ENCODE measurements at places on chromosomes 3 and 15.

GRCh38 chr3:21041621-21042020 is 709.4 kb downstream of the ZNF385D start:
- DNase-seq: no peak

DNA sequence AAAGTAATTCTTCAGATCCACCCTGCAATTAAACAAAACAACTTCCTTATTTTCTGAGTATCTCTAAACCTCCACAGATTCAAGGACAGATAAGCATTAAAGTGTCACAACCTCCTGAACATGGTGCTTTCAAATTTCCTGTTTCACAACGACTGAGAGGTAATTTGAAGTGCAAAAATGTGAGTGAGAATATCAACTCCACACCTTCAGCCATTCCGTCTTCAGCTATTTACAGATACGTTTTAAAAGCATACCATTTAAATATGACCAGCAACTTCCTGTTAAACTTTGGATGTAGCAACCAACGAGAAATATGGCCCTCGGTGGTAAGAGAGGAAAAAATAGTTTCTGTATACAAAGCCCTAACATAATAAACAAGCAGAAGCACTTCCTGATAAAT is 32.1 kb upstream of the PCSK6 start:
- no peak for DNase-seq

- no peak for DNase-seq
Measured at GRCh38 chr3:158005391-158006100, 100.7 kb downstream of the SHOX2 start.

GRCh38 chr3:113275929-113276750 is 64.8 kb downstream of the BOC start:
- no peak for DNase-seq

GRCh38 chr15:45801543-45801942 is 166.7 kb downstream of the SQOR start:
- DNase-seq: no peak

- DNase-seq: no peak
Measured at GRCh38 chr3:32630266-32630665, 54.7 kb upstream of the CNOT10 start.

GRCh38 chr3:112759210-112759609 is 87.5 kb downstream of the CD200R1L start:
- no peak for DNase-seq

DNA sequence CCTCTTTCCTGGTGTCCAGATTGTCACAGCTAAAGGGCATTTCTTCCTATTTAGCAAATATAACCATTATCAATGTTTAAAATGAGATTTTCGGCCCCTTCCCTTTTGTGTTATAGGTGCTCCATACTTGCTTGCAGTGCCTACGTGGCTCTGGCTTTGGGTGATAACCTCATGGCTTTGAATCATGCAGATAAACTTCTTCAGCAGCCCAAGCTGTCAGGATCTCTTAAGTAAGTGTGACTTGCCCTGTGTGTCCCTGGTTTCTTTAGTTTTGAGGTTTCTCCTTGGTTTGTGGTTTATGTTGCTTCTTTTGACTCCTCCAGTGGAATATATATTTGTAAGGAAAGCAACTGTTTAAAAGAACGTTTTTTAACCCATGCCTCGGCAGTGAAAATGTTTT is 58.5 kb upstream of the TRIM71 start:
- DNase-seq: no peak

- no peak for DNase-seq
Measured at GRCh38 chr15:89830639-89831038, 16.0 kb upstream of the ANPEP start.

GRCh38 chr3:139301183-139301582 is 42.6 kb upstream of the MRPS22 start:
- no peak for DNase-seq

- DNase-seq: peak; percentile 75
Measured at GRCh38 chr15:99682455-99682854, 50.8 kb downstream of the LYSMD4 start.

DNA sequence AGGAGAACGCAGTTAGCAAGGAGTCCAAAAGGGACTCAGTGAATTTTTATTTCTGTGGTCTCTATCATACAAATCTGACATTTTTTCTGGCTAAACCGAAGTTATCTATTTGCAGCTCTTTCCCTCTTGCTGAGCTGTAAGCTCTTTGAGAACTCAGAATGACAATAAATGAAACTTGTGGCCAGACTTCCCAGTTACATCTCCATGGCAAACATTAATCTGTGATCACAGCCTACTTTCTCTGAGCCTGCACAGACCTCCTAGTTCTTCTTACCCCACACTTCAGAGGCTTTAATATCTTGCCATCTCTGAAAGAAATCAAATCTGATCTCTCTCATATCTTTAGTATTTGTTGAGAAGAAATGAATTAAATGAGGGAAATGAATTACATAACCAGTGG is 58.0 kb downstream of the PLD1 start:
- no peak for DNase-seq

DNA sequence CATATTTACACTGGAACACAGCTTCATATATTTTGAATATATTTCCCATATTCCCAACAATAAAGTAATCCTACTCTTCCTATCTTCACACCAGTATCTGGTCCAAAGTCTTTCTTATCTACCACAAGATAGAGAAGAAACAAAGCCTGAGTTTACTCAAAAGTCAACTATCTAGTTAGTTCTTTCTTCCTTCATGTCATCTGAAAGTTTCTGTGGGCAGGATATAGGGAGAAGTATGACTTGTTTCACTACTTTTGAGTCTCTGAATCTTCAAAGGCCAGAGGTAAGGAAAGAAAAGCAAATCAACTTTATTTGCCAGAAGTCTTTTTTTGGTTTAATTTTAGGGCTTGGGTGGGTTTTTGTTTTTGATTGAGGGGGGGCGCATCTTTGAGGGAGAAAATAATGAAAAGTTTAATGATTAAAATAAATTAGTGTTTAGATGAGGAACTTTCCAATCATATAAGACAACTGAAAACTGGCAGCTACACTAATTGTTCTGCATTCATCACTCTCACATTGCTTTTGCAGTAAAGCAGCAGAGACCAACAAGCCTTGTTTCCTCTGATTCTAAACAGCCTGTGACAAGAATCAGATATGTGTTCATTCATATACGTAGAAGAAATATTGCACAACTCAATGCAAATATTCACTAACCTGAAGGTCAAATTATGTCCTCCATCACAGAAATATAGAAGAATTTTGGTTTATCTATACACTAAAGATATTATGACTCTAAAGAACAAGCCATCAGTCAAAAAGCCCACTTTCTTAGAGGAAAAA is 421.4 kb downstream of the SHQ1 start:
- no peak for DNase-seq

GRCh38 chr3:195194559-195195206 is 76.3 kb downstream of the XXYLT1 start:
- peak; percentile 62 for DNase-seq

- no peak for DNase-seq
Measured at GRCh38 chr15:80202641-80203360, 49.2 kb downstream of the CTXND1 start.

GRCh38 chr3:14332392-14332791 is 70.0 kb upstream of the SLC6A6 start:
- no peak for DNase-seq

DNA sequence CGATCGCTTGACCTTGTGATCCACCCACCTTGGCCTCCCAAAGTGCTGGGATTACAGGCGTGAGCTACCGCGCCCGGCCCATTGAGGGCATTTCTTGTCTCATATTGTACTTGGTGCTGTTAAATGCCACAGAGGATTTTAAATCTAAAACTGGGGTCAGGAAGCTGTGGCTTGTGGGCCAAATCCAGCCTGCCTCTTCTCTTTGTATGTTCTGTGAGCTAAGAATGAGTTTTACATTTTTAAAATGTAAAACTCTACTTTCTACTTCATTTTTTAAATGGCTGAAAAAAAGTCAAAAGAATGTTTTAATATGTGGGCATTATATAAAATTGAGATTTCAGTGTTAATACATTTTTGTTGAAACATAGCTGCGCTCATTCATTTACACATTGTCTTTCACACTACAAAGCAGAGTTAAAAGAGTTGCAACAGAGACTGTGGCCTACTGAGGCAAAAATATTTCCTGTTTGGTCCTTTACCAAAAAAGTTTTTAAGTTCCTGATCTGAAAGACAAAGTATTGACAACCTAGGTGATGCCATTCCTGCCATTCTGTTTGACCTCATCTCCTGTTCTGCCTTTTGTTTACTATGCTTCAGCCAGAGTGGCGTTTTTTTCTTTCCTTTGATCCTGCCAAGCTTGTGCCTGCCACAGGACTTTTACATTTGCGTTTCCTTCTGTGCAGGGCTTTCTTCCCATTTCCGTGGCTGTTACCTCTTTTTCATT is 50.4 kb downstream of the PDCD6IP start:
- DNase-seq: no peak

- no peak for DNase-seq
Measured at GRCh38 chr3:193982258-193982659, 153.7 kb upstream of the HES1 start.

DNA sequence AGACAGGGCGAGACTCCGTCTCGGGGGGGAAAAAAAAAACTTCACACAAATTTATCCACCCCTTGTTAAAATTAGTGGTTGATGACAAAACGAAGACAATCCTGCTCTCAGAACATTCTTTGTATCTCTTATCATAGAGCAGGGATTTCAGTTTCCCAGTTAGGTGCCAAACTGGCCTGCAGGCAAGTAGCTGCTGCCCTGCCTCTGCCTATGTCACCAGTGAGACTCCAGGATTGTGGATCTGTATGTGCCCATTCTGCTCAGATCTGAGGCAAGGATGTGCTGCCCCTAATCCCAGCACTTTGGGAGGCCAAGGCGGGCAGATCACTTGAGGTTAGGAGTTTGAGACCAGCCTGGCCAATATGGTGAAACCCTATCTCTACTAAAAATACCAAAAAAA is 54.4 kb downstream of the IQGAP1 start:
- no peak for DNase-seq

- DNase-seq: no peak
Measured at GRCh38 chr3:149705416-149705815, 46.9 kb downstream of the COMMD2 start.

DNA sequence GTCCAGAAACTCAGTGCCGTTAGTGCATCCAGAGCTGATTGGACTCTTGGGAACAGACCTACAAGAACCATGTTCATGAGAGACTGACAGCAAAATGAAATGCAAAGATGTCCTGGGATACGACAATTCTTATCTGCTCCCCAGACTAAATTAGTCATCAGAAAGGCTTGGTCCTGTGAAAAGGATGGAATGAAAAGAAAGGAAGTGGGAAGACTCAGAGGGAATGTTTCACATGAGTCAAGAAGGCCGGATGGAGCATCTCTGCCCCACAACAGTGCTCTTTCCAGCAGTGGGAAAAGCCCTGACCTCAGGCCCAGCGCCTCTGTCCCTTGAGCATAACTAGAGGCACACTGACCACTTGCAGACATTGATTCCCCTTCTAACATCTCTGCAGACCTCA is 39.3 kb upstream of the UACA start:
- DNase-seq: peak; percentile 35

DNA sequence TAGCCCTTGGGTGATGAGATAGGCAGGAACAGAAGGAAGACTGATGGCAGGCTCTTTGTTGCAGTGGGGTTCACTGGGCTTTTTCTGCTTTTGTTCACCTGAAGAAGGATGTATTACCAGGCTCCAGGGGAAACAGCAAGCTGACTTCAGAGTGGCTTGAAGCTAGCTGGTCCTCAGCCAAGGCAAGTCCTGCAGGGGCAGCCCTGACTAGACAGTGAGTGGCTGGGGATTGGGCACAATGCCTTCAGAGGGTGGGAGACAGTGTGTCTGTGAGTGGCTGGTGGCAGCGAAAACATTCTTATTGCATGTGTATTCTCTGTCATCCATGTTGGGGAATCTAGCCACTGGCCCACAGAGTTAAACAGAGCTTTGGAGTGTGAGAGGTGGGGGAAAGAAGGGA is 2.3 kb upstream of the TEX264 start:
- DNase-seq: no peak

DNA sequence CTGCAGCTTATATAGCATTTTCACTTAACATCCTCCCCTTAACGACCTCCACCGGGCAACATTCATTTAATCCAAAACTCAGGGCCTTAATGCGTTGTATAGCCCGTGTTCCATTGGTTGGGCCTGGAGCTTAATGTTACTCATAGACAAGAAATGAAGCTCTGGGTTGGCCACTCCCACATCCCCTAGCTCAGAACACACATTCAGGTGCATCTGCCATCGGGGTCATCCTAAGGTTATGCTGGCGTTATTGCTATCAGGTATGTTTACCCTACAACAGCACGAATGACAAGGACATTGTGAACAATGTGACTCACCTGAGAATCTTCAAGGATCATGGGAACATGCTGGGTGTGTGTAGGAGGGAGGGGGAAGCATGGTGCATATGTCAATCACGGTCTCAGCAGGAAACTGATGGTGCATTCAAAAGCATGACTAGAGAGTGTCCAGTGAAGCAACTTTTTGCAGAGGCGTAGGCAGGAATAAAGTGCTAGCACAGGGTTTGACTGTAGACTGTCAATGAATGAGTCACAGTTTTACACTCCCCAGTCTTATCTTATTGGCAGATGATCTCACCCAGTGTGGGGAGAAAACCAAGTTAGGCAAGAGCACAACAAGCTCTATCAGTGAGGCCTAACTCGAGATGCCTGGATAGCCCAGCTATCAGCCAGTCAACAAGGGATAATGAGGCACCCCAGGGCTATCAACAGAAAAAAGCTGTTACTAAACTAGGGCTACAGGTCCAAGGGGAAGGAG is 402.1 kb upstream of the MCTP2 start:
- peak; percentile 84 for DNase-seq

GRCh38 chr3:51621091-51621892 is 49.8 kb upstream of the TEX264 start:
- DNase-seq: no peak

DNA sequence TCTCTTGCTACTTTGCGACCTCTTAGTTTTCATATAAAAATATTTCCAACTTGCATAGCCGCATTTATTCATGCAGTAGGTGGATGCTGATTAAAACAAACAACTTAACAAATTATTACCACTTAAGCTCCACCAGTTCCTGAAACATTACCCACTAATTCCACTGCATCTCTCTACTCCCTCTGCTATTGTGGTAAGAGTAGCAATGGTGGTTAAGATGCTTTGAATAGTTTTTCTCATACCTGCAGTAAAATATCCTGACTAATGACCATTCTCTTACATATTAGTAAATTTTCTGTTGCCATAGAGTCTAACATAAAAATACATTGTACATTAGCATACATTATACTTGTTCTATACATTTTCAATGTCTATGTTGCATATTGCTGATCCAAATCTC is 397.6 kb upstream of the PLSCR5 start:
- DNase-seq: peak; percentile 17

- no peak for DNase-seq
Measured at GRCh38 chr3:23900744-23901143, 16.0 kb downstream of the NKIRAS1 start.

- DNase-seq: no peak
Measured at GRCh38 chr3:69426967-69427304, 41.0 kb upstream of the FRMD4B start.
